ENCODE measurements at places on chromosomes 4 and X.
A peak's percentile ranks its signal among the peaks of the same experiment; 100 is the strongest.

GRCh38 chr4:151284534-151285245, 7.7 kb downstream of the PRSS48 start:
- DNase-seq, result no peak

GRCh38 chrX:132188175-132188574, 31.1 kb downstream of the RAP2C start:
- no peak for DNase-seq

DNA sequence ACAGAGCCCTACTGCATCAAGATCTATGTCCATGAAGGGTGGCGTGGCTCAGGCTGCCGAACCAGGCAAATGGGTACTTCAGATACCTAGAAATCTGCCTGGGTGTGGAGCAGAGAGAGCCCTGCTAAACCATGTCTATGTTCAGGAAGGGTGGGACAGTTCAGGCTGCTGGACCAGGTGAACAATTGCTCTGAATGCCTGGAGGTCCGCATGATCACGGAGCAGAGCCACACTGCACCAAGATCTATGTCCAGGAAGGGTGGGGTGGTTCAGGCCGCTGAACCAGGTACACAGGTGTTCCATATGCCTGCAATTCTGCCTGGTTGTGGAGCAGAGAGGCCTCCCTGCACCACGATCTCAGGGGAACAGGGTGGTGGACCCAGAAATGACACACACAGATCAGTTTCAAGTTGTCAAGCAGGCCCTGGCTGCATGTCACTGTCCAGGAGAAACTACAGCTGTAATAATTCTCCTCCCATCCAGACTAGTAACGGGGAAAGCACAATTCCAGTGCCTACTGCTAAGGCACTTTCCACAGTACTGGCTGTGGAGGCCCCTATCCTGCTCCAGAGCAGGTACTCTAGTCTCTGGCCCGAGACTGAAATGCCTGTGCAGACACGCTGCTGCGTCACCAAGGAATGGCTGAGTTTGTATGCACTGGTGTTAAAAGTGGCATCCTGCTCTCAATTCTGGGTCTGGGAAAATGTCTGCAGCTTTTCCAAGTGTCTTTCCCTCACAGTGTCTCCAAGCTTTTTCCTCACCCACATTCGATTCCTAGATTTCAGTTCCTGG, 25.2 kb downstream of the UBQLN2 start:
- no peak for DNase-seq

DNA sequence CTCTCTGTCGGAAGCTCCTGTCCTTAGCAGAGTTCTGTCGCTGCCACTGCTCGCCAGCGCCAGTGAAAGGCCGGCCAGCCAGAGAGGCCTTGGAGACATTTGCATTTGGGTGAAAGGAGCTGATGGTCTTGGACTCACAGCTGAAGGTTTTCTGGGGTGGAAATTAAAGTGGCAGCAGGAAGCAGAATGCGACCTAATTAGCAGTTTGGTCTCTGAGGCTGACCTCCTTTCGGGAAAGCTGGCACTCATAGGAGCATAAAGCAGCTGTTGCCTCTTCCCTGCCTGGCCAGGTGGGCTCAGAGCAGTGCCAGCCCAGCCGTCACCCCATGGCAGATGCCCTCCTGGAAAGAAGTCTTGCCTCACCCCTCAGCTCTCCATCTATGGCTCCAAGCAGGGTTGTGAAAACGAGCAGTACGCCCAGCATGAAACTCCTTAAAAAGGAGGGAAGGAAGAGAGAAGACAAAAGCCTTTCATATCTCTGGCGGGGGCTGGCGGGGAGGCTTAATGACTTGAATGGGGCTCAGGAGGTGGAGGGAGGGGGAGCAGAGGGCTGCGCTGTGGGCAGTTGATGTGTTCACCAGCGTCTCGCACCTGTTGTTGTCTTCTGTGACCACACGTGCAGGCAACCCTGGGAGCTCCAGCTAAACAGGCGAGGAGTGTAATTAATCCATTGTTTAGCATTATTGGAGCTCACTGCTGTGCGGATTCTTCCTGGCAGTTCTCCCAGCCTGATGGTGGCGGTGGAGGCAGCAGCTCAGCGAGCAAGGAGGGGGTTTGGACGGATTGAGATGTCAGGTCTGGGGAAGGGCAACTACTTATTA, 264.0 kb downstream of the MID1IP1 start:
- peak; percentile 97 for DNase-seq

DNA sequence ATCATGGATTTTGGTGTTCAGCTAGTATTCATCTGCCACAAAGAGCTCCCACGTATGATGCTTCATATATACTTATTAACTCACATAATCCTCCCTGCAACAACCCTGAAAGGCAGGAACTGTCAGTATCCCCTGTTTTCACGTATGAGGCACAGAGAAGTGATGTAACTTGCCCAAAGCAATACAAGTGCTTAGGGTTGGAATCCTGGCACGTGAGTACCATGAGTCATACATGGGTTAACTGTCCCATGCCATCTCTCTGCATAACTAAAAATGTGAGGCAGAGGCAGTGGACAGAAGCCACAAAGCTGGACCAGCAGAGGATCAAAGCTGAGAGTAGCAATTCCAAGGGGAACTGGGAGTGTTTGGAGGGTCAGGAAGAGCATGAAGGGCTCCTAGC, 35.7 kb upstream of the EGFL6 start:
- no peak for DNase-seq

GRCh38 chr4:138086611-138087041, 155.5 kb downstream of the SLC7A11 start:
- no peak for DNase-seq

- no peak for DNase-seq
Measured at GRCh38 chr4:78768452-78769180, 7.5 kb upstream of the BMP2K start.

- no peak for DNase-seq
Measured at GRCh38 chr4:168710353-168710946, 213.6 kb downstream of the PALLD start.

DNA sequence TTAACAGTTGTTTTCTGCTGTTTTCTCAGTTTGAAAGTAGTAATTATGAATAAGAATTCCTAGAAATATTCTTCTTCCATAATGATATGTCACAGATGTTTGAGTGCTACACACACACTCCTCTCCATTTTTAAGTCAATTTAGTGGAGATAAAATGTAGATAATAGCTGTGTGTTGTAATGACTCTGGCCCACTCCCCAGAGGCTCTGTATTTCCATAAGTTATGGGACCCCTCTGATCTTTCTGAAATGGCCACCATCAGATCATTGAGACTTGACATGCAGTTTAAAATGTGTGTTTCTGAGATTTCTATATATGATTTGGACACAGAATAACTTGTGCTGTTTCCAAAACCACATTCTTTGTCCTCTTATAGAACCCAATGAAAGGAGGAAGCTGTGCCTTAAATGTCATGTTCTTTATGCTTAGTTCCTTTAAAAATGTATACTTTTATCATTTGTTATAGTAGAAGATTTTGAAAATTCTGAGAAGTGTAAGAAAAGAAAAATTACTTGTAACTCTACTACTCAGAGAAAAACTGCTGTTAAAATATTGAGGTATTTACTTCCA, 46.4 kb downstream of the GAB1 start:
- no peak for DNase-seq

GRCh38 chrX:72526534-72527508, 45.8 kb downstream of the HDAC8 start:
- no peak for DNase-seq

DNA sequence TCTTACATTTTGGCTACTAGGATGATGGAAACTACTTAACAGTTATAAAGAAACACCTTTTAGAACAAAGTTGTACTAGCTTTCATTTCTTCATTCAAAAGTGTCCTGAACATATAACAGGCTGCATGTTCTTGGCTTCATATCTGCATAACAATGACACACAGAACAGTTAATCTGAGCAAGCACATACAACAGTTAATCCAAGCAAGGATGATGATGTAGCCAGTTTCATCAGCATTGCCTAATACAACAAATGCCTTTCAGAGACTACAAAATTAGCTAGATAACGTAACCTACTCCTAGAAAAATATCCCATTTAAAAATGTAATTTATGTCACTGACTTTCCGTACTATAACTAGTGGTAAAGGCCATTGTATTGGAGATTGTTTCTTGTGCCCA, 182.1 kb downstream of the SCFD2 start:
- no peak for DNase-seq

DNA sequence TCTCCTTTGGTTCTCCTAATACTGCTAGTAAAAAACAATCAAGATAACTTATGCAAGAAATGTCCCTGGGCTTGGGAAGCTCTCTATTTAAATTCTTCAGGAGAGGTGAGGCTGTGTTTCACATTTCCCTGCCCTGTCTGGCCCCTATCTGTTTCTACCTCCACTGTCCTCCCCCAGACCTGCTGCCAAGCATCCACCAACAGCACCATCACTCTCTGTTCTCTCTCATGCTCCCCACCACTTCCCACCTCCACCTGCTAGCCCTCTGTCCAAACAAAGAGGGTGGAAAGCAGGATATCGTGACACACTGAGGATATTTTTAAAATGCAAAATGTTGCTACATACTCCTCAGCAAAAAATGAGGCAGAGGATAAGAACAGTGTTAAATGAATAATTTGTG, 88.4 kb upstream of the NAP1L5 start:
- DNase-seq, result no peak

GRCh38 chrX:145817331-145818185, at the start of gene SLITRK2:
SLITRK2 (plus strand) TSS chrX:145817829; CDS start chrX:145822426, 4,597 bp downstream.
- no peak for DNase-seq
